ENCODE measurements at places on chromosomes 2 and 18.

GRCh38 chr2:102425441-102426132, 2.6 kb downstream of the IL18RAP start:
- DNase-seq = no peak

- no peak for DNase-seq
Observed at GRCh38 chr2:241034490-241035141, 36.2 kb downstream of the SNED1 start.

DNA sequence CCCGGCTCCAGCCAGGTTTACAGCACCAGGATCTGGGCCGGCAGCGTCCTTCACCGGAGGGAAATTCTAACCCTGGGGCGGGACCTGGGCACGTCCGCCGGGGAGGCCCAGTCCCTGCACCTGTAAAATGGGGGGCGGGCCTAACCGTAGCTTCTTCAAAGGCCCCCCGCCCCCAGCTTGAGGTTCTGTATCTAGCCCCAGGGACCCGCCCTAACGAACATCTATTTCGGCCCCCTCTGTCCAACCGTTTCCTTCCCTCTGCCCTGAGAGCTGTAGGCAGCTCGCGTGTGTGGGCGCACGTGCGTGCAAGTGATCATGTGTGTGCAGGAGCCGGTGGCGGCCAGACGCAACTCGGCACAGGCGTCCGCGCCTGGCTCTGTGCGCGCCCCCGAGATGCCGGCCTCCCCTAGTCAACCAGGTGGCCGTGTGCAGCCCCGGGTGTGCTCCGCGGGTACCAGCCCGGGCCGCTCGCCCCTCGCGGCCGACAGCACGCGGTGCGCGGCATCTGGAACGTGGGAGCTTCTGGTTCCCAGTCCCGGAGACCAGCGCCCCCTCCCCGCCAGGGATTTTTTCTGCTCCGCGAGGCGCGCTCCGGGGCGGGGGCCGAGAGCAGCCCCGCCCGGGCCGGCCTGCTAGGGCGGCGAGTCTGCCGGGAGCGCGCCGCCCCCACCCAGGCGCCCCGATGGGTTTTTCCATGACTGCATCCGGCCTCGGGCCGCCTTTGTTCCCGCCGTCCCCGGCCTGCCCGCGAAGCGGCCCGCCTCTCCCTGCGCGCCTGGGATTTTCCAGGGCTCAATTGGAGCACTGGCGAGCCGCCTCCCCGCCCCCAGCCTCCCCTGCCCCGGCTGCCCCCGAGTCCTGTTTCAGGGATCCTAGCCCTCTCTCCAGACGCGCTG, 21.2 kb downstream of the TEX44 start:
- peak; percentile 86 for DNase-seq

DNA sequence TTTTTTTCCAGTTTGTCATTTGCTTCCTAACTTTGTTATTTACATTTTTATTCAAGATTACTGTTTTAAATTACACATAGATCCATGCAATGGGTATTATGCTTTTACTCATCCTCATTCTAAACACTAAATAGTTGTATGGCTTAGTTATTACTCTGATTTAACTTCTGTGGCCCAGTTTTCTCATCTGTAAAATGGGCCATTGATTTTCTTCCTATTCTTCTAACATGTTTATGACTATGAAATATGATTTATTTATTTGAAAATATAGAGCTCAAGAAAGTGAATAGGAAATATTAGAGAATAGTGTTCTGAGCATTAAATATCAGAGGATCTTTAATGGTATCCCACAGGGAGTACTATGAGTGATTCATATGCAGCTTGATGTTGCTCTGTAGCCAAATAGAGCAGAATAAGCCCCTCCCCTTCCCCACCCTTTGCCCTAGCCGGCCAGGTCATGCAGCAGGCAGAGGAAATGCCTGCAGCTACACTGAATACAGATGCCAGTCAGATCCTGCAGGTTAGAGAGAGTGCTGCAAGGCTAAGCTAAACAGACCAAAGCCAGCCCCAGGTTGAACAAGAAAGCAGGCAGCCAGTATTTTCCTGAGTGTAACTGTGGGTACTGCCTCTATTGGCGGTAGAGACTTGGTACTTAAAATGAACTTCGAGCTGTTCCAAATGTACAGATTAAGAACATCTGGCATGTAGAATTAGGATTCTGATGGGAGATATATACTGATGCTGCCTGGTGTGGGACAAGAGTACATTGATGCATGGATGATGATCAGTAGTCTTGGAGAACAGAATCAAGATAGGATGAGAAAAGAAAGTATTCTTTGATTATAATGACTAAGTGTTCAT, 11.7 kb upstream of the ACYP2 start:
- peak; percentile 88 for DNase-seq

Measured in RWPE1 (cell line).